Inflammatory macrophage (primary cell): ENCODE measurements at places on chromosomes 1 and 21.

- peak; percentile 79 for DNase-seq
Measured at GRCh38 chr1:234154320-234155251, 218.7 kb upstream of the COA6 start.

GRCh38 chr1:201637282-201638079 is 98.6 kb downstream of the NAV1 start:
- DNase-seq = no peak

- no peak for DNase-seq
Measured at GRCh38 chr1:202794051-202794740, 14.0 kb downstream of the KDM5B start.

DNA sequence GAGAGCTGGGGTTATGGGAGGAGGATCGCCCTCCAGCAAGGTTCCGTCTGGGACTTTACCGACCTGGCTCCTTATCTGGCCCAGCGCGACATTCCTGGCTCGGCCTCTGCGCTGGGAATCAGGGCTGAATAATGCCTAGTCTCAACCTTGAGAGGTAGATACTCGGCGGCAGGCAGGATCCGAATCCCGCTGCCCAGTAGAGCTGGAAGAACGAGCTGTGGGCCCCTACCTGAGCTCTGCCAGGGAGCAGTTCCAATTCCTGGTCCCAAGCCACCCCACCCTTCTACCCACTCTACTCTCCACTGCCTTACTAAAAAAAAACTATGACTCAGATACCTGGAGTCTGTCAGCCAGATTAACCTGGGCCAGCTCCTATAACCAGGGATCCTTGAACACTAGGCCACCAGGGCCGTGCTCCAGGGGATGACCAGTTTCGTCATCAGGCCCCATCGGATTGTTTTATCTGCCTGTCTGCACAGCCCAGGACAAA is 53.6 kb downstream of the RHBG start:
- no peak for DNase-seq

- DNase-seq = peak; percentile 18
Measured at GRCh38 chr1:23122023-23122748, 46.5 kb downstream of the LUZP1 start.
